Activated CD4-positive, alpha-beta T cell treated with anti-CD3 and anti-CD28 coated beads for 48 hours (primary cell): ENCODE measurements at places on chromosomes 3 and 15.

DNA sequence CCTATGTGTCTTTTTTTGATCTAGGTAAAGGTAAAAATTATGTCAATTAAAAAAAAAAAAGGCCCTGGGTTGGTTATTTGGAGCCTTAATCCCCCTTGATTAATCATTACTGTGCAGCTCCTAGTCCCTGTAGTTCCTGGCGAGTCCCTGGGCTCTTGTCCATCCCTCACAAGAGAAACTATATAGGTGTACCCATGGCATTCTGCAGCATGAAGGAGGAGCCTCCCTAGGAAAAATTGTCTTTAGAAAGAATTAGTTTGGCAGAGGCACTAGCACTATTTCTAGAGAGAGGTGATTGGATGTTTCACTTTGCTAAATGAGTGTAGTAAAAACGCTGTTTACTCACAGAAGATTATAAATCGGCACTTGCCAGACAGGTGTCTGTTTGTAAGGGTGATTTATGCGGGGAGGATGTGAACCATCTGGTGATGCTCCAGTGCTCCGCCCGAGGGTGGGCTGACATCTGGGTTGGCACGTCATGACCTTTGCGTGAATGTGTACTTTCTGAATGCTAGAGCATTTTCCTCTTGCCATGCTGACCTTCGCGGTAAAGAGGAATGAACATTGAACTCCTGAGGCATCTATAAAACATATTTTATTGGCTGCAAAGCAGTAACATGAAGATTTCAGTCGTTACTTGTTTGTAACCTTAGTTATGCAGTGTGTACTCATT, 12.6 kb downstream of the PLCL2 start:
- DNase-seq: peak; percentile 51

DNA sequence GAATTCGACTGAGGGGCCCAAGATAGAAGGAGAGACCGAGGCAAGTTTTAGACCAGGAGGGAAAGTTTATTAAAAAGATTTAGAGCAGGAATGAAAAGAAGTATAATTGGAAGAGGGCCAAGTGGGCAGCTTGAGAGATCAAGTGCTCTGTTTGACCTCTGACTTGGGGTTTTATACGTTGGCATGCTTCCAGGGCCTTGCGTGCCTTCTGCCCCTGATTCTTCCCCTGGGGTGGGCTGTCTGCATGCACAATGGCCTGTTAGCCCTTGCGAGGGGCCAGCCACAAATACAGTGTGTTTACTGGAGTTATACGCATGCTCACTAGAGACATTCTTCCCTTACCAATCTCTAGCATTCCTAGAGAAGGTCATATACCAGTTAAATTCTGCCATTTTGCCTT, 70.7 kb upstream of the LARS2 start:
- no peak for DNase-seq

GRCh38 chr15:101795455-101795854, 7.9 kb upstream of the OR4F6 start:
- DNase-seq: no peak

- DNase-seq: no peak
These were observed 560.1 kb downstream of the MCTP2 start for GRCh38 chr15:94791510-94791909.

- DNase-seq: no peak
These were observed 76.7 kb downstream of the FEM1B start for GRCh38 chr15:68354268-68354667.

- no peak for DNase-seq
These were observed 30.6 kb upstream of the SLC6A6 start for GRCh38 chr3:14371573-14372474.
